Stomach (tissue), 19 donors: ENCODE measurements at places on chromosomes 4 and X.
A peak's percentile ranks its signal among the peaks of the same experiment; 100 is the strongest.

DNA sequence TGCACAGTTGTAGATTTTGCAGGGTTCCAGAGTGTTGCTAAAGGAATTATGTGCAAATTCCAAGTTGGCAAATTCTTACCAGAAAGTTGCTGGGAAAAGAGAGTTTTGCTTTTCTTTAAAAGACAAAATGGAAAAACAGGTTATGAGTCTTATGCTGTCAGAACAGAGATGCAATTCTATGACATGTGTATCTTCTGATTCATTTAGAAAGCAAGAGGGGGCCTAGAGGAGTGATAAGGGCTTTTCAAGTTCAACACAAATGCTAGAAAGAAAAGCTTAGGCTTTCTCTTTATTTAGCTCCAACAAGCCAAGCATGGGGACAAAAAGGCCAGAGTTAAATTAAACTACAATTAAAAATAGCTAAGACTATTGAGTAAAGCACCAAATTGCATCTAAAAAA, 72.4 kb upstream of the GATB start:
- H3K36me3 ChIP-seq: no peaks in the 10 kb centered on the region
- DNase-seq: no peak
- no peak overlapping the region for H3K27ac ChIP-seq
- H3K4me3 ChIP-seq: no peak overlapping the region
- H3K4me1 ChIP-seq: no peaks in the 10 kb centered on the region
- no peaks in the 10 kb centered on the region for H3K27me3 ChIP-seq

DNA sequence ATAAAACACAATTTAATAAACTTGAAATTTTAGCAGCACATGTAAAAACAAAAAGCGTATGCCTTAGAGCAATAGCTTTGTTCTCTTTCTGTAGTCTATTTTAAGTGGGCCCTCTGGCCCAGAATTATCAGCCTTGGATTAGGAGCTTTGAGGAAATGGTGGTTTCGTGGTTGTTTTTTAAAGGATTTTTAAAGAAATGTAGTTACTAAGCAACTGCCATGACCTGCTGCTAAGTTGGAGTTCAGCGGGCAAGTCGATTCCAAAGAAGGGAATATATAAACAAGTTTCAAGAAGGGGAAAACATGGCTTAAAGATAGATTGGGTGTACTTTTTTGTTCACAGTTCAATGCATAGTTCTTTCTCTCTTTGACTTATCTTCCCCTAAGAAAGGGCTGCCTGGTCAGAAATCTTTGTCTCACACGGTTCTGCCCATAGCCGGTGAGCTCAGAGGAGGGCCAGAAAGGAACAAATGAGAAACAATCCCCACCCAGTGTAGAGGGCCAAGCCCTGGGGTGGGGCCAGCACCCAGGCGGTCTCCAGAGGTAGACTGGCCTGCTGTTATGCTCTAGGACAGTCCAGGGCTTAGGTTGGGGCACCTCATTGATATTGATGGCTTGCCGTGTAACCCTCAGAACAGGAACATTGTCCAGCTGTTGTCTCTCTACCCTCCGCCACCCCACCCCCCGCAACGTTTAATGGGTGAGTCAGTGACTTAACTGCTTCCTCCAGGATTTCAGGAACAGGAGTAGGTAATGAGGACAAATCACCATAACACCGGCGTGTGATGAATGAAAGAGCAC, 32.5 kb downstream of the DLG3 start:
- H3K4me3 ChIP-seq: no peak overlapping the region
- DNase-seq: peak; percentile 74
- H3K36me3 ChIP-seq: no peaks in the 10 kb centered on the region
- no peaks in the 10 kb centered on the region for H3K27me3 ChIP-seq

DNA sequence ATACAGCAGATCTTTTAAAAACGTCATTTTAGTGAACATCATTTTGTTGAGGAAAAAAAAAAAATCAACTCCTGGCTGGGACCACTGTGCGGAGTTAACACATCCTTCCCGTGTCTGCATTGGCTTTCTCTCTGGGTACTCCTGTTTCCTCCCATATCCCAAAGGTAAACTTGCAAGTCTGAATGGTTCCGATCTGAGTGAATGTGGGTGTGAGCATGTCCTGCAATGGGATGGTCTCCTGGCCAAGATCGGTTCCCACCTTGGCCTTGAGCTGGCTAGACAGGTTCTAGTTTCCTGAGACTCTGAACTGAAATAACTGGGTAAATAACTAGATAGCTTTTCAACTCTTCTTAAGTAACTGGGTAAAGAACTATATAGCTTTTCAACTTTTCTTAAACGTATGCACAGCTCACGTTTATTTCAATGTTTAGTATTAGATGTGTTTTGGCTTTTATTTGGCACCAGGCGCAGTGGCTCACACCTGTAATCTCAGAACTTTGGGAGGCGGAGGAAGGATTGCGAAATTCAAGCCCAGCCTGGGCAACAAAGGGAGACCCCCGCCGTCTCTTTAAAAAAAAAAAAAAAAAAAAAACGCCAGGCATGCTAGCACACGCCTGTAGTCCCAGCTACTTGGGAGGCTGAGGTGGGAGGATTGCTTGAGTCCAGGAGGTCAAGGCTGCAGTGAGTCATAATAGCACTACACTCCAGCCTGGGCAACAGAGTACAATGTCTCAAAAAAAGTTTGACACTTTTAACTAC, 14.0 kb downstream of the RBMX start:
- no peak for DNase-seq
- H3K27ac ChIP-seq: no peak overlapping the region
- H3K27me3 ChIP-seq: no peaks in the 10 kb centered on the region

GRCh38 chr4:95465010-95465409, 83.8 kb downstream of the UNC5C start:
- H3K27ac ChIP-seq: no peak overlapping the region
- no peaks in the 10 kb centered on the region for H3K27me3 ChIP-seq
- no peak for DNase-seq
- H3K36me3 ChIP-seq: no peaks in the 10 kb centered on the region

DNA sequence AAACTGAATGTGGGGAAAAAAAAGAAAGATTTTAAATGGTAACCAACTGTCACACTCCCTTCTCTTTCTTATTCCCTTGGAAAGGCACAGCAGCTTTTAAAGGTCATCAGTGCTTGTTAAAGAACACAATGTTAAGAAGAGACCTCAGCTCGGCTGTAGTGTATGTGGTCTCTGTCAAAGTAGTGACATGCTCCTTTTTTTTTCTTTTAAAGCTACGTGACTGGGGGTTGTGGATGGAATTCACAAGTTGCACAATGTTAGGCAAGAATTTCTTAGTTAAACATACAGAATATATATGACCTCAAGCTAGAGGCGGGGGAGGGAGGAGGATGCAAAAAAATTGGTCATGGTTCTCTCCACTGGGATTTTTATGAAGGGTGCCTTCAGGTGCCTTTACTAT, 45.6 kb downstream of the OCRL start:
- H3K27ac ChIP-seq: no peak overlapping the region
- DNase-seq: no peak
- H3K4me1 ChIP-seq: no peaks in the 10 kb centered on the region
- no peaks in the 10 kb centered on the region for H3K27me3 ChIP-seq
- no peak overlapping the region for H3K4me3 ChIP-seq

GRCh38 chrX:48196745-48197201, at the start of gene SSX5:
Gene SSX5, minus strand, starts transcription at chrX:48196795. Its CDS starts 1,437 bp downstream, at chrX:48195358.
- no peak within 1 kb of the TSS for H3K27ac ChIP-seq
- no peaks in the 10 kb centered on the region for H3K27me3 ChIP-seq
- no peaks in the 10 kb centered on the region for H3K36me3 ChIP-seq
- DNase-seq: no peak

DNA sequence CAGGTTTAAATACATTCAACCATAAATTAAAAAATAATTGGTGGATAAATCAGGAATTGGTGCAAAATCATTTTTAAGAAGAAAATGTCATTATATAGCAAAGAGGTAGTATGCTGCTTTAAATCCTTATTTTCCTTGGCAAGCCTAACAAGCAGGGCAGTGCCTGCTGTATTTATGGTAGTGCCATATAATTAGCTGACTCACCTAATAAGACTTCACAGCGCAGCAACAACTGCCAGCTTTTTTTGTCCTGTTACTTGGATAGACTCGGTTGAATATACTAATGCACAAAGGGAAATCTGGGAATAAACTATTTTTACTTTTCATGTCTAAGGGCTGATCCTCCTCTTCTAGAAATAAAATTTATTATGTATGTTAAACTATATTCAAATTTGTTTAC, 99.1 kb downstream of the SNCA start:
- H3K27ac ChIP-seq: no peak overlapping the region
- H3K4me3 ChIP-seq: no peak overlapping the region
- H3K27me3 ChIP-seq: no peaks in the 10 kb centered on the region
- DNase-seq: no peak

DNA sequence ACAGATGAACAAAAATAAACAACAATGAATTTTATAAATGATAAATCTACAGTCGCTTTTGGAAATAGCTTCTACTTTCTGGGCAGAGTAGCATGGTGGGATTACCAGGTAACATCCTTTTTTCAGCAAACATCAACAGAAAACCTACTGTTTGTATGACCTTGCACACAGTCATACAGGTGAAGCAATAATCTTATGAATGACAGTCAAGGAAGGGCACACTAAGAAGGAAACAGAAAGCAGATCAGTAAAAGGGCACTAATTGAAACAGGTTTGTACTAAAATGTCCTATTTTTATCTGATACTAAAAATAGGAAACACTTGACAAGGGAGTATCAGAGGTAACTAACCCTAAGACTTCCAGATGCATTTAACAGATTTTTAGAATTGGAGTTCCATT, 108.9 kb downstream of the DLG3 start:
- no peaks in the 10 kb centered on the region for H3K36me3 ChIP-seq
- peak overlapping the region; percentile 9 for H3K27ac ChIP-seq
- H3K4me1 ChIP-seq: no peaks in the 10 kb centered on the region
- DNase-seq: no peak
- no peaks in the 10 kb centered on the region for H3K27me3 ChIP-seq

DNA sequence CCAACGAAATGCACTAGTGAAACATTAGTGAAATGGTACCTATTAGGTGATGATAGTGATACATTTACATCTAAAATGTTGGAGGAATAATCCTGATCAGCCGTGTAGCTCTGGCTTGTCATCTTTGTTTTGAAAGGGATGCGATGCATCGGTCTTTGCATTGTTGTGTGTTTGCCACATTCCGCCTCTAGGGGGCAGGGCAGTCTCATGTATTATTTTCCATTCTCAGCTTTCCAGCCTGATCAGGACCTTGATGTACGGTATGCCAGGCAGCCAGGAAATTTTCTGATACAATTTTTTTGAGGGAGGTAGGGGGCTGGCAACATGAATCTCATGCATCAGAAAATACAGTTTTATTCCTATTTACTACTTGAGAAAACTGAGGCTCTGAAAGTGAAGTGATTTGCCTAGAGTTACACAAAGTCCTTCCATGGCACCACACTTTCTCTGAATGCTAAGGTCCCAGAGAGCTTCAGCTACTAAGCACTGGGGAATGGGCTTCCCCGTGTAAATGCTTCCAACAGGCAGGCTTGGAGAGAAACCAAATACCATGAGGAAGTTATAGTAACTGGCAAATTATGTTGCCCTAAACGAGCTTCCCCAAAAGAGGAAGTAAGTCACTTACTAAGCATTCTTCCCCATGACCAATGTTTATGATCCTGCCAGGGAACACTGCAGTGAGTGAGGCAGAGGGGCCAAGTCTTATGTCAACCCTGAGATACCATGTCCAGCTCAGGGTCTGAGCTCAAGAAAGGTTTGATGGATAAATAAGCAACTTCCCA, 31.8 kb upstream of the IQSEC2 start:
- H3K4me1 ChIP-seq: peaks cover 21% of the 10 kb centered on the region
- no peak overlapping the region for H3K4me3 ChIP-seq
- peak; percentile 78 for DNase-seq

DNA sequence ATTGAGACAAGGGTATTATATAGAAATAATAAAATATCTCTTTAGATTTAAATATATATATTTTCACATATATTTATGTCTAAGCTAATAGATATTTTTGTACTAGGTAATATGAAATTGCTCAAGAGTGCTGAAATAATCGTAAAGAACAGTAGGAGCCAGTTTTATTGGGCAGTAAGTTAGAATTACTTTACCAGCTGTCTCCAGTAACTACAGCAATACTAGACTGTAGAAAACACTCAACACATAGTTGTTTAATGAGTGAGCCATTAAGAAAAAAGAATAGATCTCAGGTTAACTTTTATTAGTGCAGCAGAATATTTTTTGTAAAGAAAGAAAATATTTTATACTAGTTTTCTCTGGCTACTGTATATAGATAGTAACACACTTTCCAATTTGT, 715.2 kb downstream of the TRIML1 start:
- H3K27ac ChIP-seq: no peak overlapping the region
- DNase-seq: no peak
- no peak overlapping the region for H3K4me3 ChIP-seq
- no peaks in the 10 kb centered on the region for H3K36me3 ChIP-seq
- H3K4me1 ChIP-seq: no peaks in the 10 kb centered on the region

DNA sequence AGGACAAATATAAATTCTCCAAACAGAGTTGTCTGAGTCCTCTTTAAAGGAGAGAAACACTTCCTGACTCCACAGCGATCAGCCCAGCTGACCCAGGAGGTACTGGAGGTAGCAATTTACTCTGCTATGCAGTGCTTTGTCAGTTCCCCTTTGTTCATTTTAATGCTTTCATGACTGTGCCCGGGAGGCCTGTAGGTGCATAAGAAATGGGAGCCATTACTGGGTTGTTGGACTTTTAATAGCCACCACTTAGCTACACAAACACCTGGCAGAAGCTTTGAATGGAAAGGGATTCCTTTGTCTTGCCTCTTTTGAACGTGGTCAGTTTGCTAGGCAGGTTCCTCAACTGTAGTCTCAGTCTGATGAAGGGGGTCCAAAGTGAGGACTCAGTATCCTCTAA, 59.0 kb upstream of the AFF2 start:
- H3K36me3 ChIP-seq: no peaks in the 10 kb centered on the region
- H3K27me3 ChIP-seq: no peaks in the 10 kb centered on the region
- H3K4me3 ChIP-seq: no peak overlapping the region
- H3K4me1 ChIP-seq: no peaks in the 10 kb centered on the region

DNA sequence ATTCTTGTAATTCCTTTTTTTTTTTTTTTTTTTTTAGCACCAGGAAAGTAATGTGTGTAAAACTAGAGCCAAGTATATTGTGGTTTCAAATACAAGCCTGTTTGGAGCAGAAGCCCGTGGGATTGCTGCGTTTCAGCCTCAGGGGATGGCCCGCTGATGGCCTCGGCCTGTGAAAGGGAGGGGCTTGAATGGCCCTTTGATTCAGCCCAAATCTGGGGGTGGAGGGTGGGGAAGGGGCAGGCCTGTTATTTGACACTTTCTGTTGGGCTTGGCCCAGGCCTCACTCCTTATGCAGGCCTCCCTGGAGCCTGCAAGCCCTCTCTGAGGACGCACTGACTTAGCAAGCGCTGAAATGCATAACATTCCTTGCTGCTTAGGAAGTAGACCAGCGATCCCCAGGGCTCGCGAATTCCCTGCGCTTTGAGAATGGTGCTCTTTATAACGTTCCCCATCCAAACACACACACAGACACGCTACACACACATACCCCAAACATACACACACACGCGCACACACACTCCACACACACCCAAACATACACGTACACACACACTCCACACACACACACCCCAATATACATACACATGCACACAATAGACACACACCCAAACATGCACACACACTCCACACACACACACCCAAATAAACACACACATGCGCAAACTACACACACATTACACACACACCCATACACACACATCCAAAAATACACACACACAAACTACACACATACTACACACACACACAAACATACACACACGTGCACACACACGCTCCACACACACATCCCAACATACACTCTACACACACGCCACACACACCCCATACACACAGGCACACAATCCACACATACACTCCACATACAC, 29.6 kb downstream of the TLR10 start:
- peak overlapping the region; percentile 53 for H3K27ac ChIP-seq
- H3K4me3 ChIP-seq: no peak overlapping the region

- H3K36me3 ChIP-seq: no peaks in the 10 kb centered on the region
- no peak for DNase-seq
- no peaks in the 10 kb centered on the region for H3K27me3 ChIP-seq
- H3K4me3 ChIP-seq: no peak overlapping the region
- no peak overlapping the region for H3K27ac ChIP-seq
These were observed 207.6 kb upstream of the SLITRK2 start for GRCh38 chrX:145609951-145610511.
